HAP-1 (cell line): ENCODE measurements at places on chromosomes 11 and 22.

GRCh38 chr11:106997227-106997626 is 21.0 kb downstream of the GUCY1A2 start:
- no peak for DNase-seq

- no peak for DNase-seq
These were observed 34.7 kb downstream of the SNX19 start for GRCh38 chr11:130881475-130882137.

DNA sequence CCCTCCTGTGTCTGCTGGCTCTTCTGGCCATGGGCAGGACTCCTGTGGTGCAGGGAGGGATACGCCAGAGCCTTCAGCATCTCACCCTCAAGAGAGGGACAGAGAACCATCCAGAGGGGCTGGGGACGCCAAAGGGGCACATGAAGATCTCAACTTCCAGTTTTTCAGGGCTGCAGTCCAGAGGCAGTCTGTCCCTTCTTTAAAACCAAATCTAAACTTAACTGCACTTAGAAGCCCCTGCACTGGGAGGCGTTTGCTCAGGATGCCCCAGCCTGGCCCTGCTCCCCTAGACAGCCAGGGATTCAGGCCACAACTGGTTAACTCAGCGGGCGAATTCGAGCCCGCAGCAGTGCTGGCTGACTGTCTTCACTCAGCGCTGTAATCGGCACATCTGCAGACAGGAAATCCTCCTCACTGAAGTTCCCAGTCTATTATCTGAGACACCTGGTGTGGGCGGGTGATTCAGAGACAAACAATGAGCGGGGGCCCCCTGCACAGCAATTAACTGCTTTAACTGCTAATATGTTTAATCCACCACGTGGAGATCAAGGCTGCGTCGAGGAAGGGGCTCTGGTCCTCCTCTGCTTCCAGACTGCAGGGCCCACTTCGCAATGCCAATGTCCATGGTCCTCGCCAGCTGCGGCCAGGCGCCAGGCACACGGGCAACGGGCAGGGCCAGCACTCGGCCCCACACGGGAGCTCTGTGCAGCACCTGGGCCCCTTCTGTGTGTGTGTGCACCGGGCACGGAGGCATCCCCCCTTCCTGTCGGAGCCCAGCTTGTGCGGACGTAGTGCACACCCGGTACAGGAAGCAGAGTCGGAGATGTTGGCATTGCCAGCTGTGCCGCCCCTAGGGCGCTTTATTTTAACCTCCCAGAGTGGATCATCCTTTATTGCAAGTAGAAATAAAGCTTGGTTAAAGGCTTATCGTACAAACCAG is 36.9 kb upstream of the GNB1L start:
- DNase-seq, result peak; percentile 66

DNA sequence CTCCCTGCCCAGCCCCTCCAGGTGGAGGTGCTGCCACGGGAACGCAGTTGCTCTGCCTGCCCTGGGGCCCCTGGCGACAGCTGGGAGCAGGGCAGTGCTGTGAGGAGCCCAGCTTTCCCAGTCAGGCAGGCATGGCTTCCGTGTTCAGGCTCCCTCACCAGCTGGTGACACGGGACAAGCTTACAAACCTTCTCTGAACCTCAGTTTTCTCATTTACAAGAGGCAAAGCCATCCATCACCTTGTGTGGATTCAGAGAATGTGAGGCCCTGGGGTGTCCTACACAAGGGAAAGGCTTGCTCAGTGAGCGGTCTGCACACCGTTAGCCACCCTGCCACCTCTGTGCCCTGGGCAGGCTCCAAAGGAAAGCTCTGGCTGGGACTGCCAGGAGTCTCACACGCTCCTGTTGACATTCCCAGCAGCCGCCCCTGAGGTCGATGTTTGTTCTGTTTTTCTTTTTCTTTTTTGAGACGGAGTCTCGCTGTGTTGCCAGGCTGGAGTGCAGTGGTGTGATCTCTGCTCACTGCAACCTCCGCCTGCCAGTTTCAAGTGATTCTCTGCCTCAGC is 23.5 kb downstream of the SUN2 start:
- no peak for DNase-seq

DNA sequence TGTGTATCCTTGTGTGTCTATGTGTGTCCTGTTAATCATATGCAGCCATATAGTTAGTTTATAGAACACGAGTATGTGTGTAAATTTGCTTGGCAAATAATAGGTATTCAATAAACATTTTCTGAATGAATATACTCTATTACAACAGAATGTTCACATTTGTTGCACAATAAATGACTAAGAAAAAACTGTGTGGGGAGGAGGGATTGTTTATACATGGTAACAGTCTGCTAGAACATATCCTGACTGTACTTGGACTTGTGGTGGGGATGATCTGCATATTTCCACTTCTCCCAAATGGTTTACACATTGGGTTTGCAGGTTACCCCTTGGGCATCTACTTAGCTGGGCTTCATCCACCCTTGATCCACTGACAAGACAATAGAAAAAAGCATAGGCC is 194.6 kb downstream of the INSC start:
- DNase-seq, result no peak

- no peak for DNase-seq
These were observed 46.4 kb downstream of the MCM5 start for GRCh38 chr22:35446365-35446764.

- no peak for DNase-seq
These were observed 15.5 kb downstream of the KIAA0930 start for GRCh38 chr22:45224988-45225731.

- DNase-seq, result no peak
These were observed 155.6 kb upstream of the TRIM48 start for GRCh38 chr11:55106391-55106790.

DNA sequence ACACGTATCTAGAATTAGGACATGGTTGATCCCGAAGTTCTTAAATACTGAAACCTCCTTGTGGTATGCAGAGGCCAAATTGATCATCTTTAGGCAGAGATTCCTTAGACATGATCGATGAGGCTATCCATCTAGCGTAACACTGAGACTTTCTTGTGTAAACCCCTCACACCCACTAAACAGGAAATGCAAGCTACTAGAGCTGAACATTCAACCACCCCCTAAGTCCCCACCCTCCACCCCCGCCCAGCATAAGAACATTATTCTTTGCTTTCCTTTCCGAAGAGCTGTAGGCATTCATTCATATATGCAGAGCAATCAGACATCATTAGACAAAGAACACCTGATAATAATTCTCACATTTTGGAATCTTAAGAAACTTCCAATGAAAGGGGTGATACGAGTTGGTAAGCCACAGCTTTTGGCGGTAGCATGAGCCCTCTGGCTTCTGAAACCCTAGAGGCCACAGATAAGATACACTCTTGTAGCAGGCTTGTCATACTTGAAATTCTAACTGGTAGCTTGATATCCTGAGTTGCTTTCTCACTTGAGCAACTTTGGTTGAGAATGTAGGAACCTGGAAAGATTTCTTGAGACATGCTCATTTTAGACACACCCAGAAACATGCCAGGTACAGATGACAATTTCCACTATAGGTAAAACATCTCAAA is 42.2 kb downstream of the FLI1 start:
- DNase-seq, result no peak

DNA sequence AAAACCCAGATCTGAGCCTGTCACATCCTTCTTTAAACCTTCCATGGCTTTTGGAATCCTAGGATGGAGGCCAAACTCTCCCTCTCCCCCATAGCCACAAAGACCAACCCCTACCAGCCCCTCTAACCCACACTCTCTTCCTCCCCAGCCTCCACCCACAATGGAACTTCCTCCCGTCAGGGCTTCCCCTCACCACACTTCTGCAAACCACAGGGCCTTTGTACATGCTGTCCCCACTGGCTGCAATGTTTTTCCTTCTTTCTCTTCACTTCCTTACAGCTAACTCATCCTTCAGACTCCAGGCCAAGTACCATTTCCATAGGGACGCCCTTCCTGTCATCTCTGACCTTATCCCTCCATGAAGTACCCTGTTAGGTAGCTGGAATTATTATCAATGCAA is 393.5 kb downstream of the MN1 start:
- DNase-seq, result no peak

DNA sequence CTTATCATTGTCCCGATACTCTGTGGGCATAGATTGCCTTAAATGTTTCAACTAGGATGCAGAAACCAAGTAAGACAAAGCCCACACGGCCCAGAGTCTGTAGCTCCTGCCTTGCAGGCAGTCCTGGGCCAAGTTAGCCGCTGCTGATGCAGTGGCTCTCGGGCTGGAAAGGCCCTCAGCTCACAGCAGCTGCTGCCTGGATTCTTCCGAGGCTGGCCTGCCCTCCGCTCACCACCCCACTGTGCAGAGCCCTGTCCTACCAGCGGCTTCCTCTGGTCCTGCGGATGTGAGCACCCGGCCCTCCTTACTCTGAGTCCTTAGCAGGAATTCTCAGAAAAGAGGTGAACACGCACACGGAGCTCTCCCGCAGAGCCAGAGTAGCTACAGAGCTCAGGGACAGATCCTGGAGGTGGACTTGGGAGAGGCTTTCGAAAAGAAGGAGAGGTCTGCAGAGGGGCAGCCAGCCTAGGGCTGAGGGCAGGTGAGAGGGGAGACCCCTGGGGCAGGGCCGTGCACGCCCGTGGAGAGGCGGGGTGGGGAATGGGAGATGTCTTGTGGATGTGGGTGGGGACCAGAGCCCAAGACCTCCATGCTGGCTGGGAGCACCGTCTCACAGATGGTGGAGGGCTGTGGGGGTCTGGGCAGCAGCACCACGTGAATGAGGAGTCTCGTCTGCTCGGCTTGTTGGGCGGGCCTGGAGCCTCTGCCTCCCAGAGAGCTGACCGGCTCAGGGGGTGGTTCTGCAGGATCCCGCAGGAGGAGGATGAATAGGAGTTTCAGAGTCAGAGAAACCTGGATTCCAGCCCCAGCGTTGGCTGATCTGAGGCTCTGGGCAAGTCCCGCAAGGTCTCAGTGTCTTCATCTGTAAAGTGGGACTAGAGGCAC is 117.4 kb upstream of the B3GAT1 start:
- DNase-seq, result no peak

DNA sequence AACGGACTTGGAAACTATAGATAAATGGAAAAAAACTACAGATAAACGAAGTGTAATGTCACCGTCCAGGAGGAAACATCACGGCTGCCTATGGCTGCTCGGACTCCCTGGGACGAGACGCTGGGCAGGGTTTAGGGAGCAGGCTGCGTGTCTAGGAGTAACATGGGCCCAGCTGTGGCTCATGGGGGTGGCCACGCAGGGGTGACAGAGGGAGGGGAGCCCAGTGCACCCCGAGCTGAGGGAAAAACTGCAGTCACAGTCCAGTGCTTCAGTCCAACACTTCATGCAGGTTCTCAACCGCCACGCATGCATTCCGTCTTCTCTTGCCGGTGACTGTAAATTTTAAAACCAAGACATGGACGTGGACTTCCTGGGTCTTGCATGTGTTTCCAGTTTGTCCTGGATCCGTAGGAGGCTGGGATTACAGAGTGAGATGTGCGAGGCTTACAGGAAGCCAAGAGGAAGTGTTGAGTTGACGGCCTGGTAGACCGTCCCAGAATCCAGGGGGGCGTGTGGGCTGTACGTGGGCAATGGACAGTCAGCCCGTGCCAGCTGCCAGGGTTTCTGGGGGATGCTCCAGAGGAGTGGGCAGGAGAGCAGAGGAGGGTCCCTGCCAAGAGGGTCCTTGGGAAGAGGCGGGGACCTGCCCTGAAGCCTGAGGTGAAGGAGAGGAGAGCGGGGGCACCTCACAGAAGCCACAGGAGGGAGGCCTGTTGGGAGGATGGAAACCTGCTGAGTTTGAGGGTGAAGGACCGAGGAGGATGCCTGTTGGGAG is 691.4 kb downstream of the BRD1 start:
- no peak for DNase-seq

DNA sequence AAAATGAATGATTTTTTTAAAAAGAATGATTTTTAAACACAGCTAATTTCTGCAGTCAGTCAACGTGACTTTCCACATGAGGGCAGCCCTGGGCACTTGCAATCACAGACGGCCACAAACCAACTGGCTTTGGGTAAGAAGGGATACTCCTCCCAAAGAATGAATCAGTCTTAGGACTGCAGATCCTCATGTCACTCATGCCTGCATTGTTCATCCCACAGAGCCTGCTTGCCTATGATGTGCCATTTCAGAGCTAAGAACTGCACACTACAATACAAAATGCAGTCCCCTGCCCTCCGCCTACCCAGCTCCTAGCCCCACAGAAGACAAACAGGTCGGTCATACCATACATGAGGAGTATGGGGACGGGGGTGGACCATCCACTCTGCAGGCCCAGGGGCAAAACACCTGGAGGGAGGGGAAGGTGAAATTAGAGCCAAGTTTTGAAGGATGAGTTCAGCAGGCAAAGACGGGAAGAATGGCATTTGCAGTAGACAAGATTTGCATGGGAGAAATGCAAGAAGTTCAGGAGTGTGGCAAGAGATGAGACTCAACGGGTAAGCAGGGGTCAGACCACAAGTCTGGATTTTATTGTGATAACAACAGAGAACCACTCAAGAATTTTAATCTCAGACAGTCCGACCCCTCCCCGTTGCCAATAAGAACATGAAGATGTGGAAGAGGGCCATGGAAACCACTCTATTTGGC is 24.7 kb downstream of the PACSIN2 start:
- DNase-seq, result no peak

- DNase-seq, result peak; percentile 68
These were observed 17.7 kb downstream of the CDKN1C start for GRCh38 chr11:2867722-2868505.

GRCh38 chr11:134532921-134533421 is 120.9 kb upstream of the B3GAT1 start:
- no peak for DNase-seq

DNA sequence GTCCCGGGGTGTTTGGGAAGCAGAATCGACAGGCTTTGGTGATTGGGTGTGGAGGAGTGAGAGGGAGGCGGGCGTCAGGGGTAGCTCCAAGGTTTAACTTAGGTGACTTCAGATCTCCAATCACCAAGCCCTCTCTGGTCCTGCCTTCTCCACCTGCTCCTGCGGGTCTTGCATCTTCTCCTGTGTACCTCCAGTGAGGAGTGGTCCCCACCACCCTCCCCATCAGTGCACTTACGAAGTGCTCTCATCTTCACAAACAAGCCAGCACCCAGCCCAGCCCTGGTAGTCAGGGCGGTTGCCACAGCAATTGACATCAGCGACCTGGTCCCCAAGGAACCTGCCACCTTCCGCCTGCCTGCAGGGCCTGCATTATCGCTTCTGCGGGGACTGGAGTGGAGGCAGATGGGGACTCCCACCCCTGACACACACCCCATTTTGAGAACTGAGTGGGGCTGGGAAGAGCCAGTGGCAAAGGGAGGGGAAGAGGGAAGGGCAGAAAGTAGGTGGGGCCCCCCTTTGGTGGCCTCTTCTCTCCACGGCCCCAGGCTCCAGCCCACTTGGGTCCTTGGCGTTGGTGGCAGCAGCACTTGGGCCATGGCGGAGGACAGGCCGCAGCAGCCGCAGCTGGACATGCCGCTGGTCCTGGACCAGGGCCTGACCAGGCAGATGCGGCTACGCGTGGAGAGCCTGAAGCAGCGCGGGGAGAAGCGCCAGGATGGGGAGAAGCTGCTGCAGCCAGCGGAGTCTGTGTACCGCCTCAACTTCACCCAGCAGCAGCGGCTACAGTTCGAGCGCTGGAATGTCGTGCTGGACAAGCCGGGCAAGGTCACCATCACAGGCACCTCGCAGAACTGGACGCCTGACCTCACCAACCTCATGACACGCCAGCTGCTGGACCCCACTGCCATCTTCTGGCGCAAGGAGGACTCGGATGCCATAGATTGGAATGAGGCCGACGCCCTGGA is at the start of gene OMP:
TSS of gene OMP (plus strand) at position 595 of the 965 bp plus-strand sequence. CDS start at position 595, 0 bp downstream.
- DNase-seq, result no peak

- no peak for DNase-seq
These were observed 62.7 kb downstream of the APOL3 start for GRCh38 chr22:36097880-36098279.
